Stimulated activated CD4-positive, alpha-beta T cell treated with anti-CD3 and anti-CD28 coated beads, Interleukin-2, amount 100 ng/mL, for 24 hours (primary cell): ENCODE measurements at places on chromosomes 13 and 19.

- no peak for DNase-seq
Measured at GRCh38 chr13:64672751-64673150, 2557.4 kb downstream of the PCDH9 start.

GRCh38 chr13:28527629-28528028 lies 32.7 kb upstream of the FLT1 start:
- no peak for DNase-seq

DNA sequence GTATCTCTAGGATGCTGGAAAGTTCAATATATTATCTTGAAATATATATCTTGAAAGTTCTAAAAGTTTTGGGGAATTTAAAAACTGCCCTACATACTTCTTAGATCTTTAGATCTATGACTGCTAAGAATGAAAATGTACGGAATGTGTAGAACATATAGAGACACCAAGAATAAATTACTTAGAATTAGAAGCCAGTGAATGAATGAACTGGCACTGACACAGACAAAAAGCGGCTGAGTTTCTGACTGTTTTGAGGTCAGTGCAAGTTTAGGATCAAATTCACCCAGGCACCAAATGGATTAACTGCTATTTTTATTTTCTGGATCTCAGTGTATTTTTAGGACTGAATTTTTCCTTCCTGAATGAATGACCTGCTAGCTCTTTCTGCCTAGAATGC lies 411.2 kb downstream of the KCTD12 start:
- DNase-seq, result no peak

- DNase-seq, result no peak
Measured at GRCh38 chr19:3121821-3122511, 13.9 kb upstream of the GNA15 start.

DNA sequence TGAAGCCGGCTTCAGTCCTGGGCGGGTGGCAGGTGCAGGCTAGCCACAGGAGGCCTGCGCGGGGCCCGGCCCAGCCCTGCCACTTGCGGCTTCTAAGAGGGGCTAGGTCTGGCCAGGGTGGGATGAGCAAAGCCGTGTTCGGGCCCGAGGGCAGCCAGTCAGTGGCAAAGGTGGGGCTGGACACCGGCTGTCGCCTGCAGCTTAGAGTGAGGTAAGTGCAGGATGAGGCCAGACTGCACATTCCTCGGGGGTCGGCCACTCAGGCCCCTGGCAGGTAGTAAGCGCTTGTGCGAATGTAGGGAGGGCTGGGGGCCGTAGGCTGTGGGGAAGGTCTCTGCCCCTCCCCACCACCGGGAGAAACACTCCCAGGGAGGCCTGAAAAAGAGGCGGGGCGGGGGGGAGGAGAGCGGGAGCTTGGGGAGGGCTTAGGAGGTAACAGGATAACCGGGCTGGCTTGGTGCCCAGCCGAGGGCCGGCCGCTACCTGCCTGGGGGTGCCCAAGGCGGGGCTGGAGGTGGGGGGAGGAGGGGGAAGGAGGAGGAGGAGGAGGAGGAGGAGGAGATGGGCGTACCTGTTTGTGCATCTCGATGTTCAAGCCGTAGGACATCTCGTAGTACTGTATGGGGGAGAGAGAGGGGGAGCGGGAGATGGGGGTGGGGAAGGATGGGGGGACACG lies 6.4 kb downstream of the TLE5 start:
- DNase-seq, result no peak

DNA sequence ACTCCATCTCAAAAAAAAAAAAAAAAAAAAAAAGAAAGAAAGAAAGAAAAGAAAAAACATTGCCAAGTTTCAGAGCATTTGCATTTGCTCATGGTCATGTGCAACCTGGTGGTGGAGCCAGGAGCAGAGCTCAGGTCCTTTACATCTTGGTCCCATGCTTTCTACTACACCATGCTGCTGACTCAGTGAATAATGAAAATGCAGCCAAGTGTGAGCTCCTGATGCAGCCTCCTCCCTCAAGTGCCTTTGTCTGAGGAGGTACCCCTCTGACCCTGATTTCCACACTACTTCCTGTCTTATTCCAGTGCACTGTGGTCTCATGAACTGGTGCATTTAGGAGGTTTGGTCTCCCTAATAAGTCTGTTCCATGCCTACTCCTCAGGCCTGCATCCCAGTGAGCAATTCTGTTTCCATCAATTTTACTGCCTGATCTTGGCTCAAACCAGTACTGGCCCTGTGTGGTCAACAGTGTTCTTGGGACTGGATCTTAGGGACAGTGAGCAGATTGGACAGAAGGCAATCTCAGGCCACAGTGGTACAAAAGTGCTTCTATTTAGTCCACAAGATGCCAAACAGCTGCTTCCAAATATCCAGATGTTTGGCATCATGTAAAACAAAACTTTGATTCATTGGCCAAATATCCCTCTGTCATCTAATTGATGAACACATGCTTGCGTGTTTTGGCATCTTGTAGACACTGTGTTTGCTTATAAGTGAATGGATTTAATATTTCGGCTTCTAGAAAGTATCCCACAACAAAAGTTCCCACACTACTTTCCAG lies 28.8 kb upstream of the LRCH1 start:
- DNase-seq, result no peak

- no peak for DNase-seq
Measured at GRCh38 chr13:95477187-95477586, 75.3 kb upstream of the CLDN10 start.

- DNase-seq, result no peak
Measured at GRCh38 chr13:60756306-60756705, 359.3 kb downstream of the TDRD3 start.

- DNase-seq, result no peak
Measured at GRCh38 chr13:66700117-66700601, 530.0 kb downstream of the PCDH9 start.

GRCh38 chr13:96011291-96011872 lies 41.8 kb downstream of the UGGT2 start:
- DNase-seq, result no peak

DNA sequence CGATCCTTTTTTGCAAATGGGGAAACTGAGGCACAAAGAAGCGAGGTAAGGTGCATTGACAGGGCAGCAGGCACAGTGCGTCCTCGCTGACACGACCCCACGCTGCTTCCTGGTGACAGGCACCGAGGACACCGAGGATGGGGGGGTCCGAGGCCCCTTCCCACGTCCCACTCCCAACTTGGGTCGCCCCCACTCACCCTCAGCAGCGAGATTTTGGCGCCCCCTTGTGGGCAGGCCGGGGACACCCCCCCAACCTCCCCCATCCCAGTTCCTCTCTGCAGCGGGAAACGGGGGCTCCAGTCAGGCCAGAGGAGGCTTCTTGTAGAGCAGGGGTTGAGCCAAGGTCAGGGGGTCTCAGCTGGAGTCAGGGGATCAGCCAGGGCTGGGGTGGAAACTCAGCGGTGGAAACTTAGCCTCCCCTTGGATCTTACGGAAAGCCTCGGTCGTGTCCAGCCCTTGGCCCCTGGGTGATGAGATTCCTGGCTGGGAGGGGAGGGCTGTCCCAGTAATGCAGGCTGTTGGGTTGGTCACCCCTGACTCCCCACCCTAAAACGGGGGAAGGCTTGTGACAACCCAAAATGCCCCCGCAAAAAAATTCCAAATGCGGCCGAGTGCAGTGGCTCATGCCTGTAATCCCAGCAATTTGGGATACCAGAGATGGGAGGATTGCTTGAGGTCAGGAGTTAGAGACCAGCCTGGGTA lies 8.2 kb downstream of the SMIM24 start:
- peak; percentile 63 for DNase-seq
